ENCODE measurements at places on chromosomes 11 and 22. TPM values are rescaled to one million over a fixed set of nuclear protein-coding genes. Genes with fewer than 3 reads are reported as not detected.

ARHGAP20 gene
- total RNA-seq = 6.7 TPM

LUZP2 gene
- total RNA-seq = 0.14 TPM

ASCL2 gene
- not detected for total RNA-seq

POGLUT3 gene
- 30.7 TPM for total RNA-seq

MAPK1 gene
- 31.0 TPM for total RNA-seq

CASP5 gene
- total RNA-seq = 0.14 TPM

SCGB1D2 gene
- not detected for total RNA-seq

OR51L1 gene
- under 0.01 TPM for total RNA-seq

FBXO7 gene
- total RNA-seq = 47.8 TPM

LARGE2 gene
- 0.09 TPM for total RNA-seq

GAS2 gene
- 0.65 TPM for total RNA-seq

CCDC89 gene
- total RNA-seq = 3.3 TPM

NXPE2 gene
- total RNA-seq = 0.14 TPM

OR8A1 gene
- total RNA-seq = not detected

SLC35F2 gene
- 8.0 TPM for total RNA-seq
